ENCODE measurements at places on chromosomes 16 and 17.

GRCh38 chr17:80529904-80530292, 14.7 kb upstream of the RPTOR start:
- no peak for DNase-seq

- DNase-seq: no peak
These were observed 13.2 kb downstream of the TOM1L2 start for GRCh38 chr17:17958982-17959381.

DNA sequence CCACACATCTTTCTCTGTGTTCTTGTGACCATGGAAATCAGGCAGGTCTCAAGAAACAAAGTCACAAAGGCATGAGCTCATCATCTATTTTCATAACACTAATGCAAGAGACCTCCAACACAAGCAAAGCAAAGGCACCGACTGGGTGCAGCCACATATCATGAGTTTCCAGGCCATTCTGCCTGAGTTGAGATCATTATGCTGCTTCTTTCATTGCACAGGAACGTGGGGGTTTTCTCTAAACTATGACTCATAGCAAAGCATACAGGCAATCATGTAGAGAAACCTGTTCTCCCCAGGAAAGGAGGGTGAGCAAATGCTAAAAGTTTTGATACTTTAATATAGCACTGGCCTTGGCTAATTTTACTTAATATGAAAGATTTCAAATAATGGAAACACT, 60.7 kb downstream of the GRIN2A start:
- no peak for DNase-seq

DNA sequence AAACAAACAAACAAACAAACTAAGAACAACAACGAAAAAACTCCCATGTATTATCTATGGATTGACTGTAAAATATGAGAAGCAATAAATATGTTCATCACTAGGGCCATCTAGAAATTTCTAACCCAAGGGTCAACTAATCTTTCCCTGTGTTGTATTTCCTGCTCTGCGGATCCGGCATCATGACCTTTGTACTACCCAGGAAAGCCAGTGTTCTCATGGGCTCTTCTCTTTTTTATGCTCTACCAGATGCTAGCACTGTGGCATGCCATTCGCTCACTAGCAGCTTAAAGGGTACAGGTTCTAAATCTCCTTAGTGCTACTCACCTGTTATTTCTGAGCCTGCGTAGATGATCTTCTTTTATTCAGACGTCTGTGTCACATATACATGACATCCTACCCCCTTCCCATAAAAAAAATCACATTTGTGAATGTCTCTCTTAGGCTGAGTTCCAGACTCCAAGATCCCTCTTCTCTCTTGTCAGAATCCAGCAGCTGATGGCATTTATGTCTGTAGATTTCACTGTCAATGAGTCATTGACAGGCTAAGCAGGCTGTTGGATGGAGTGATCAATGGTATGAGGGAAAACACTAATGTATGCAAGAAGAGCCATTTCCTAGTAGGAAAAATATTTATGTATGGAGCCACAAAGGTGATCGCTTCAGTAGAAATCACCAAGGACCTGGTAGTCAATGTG, 100.0 kb downstream of the WWOX start:
- DNase-seq: no peak

DNA sequence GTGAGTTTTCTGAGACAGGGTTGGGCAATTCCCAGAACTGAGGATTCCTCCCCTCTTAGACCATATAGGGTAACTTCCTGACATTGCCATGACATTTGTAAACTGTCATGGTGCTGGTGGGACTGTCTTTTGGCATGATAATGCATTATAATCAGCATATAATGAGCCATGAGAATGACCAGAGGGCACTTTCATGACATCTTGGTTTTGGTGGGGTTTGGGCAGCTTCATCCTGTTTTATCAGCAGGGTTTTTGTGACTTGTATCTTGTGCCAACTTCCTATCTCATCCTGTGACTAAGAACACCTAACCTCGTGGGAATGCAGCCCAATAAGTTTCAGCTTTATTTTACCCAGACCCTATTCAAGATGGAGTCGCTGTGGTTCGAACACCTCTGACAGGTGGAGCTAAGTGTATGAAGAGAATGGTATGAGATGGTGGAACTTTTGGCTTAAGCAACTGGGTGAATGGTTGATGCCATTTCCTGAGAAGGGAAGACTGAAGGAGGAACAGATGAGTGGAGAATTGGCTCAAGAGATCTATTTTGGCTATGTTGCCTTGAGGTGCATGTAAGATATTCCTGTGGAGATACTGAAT, 217.3 kb downstream of the RAB11FIP4 start:
- DNase-seq: no peak

Measured in stimulated activated CD4-positive, alpha-beta T cell treated with anti-CD3 and anti-CD28 coated beads, Interleukin-15, amount 100 ng/mL, for 48 hours (primary cell).